ENCODE measurements at places on chromosomes 12 and 14. TPM values are rescaled to one million over a fixed set of nuclear protein-coding genes. Genes with fewer than 3 reads are reported as not detected.

TULP3 gene
- 34.3 TPM for total RNA-seq

ANO2 gene
- total RNA-seq, result 20.7 TPM

AKAP3 gene
- 0.63 TPM for total RNA-seq

RAD51AP1 gene
- 4.8 TPM for total RNA-seq

BHLHE41 gene
- 12.7 TPM for total RNA-seq

PRB4 gene
- total RNA-seq, result not detected

PAPLN gene
- total RNA-seq, result 231 TPM

GLT1D1 gene
- total RNA-seq, result not detected

CFAP251 gene
- 3.0 TPM for total RNA-seq

TRIM9 gene
- 4.2 TPM for total RNA-seq
